ENCODE measurements at places on chromosomes 5 and 9.
A peak's percentile ranks its signal among the peaks of the same experiment; 100 is the strongest.

- DNase-seq = no peak
These were observed 72.8 kb upstream of the PARP8 start for GRCh38 chr5:50593681-50594080.

DNA sequence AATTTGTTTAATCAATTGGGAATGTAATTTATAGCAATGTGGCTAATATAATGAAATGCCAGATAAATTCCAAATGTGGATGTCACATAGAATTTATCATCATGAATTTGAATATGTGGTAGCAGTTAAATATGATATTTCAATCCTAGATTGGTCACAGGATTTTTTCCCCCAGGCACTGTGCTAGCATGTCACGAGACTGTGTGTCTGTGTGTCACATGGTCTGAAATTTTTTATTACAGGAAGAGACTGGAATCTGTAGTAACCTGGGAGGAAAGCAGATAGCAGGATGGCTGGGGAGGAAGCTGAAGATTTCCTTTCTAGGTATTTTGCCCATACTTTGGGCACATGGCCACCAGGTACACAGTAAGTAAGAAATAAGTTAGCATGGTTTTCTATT, 35.4 kb upstream of the MSH3 start:
- DNase-seq = no peak

GRCh38 chr5:78816143-78816765, 167.7 kb upstream of the LHFPL2 start:
- no peak for DNase-seq

GRCh38 chr5:72063219-72063819, 44.0 kb upstream of the MAP1B start:
- DNase-seq = peak; percentile 32

GRCh38 chr9:11141357-11141756, 528.6 kb upstream of the PTPRD start:
- DNase-seq = no peak

- DNase-seq = no peak
These were observed 236.2 kb upstream of the NREP start for GRCh38 chr5:111993242-111993641.

DNA sequence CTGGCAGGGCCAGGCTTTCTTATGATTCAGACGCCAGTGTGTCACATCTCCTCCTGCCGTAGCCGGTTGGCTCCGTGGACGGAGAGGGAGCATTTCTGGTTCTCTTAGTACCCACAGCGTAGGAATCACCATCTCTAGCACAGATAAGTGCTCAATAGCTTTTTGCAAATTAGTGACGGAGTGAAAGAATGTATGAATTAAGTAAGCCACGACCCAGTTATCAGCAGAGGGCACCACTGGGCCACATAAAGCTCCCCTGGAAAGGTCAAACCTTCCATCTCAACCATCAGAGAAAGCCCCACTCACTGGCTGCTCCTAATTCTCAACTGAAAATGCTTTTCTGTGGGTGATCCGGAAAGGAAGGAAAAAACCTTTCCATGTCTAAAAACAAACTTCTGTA, 317.0 kb upstream of the ADCY2 start:
- DNase-seq = no peak

DNA sequence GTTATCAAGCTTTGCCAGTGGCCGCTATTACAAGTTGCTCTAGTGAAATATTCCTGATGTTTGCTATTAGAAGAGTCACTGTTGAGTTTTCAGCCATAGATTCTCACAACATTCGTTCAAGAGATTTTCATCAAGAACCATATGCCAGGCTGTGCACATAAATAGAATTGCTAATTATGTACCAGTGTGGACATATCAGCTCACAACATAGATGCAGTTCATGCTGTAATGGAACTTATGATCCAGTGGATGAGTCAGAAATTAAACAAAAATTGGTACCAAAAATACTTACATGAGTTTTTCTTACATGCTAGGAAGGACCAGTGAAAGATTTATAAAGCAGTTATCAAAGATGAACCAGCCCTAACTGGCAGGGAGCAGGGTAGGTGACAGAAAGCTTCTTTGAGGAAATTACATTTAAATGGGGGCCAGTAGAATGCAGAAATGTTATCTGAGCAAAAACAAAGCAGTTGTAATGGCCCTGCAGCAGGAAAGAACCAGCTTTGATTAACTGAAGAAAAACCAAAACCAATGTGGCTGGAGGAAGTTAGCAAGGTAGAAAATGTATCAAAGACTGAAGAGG, 404.2 kb downstream of the DNAH5 start:
- no peak for DNase-seq

DNA sequence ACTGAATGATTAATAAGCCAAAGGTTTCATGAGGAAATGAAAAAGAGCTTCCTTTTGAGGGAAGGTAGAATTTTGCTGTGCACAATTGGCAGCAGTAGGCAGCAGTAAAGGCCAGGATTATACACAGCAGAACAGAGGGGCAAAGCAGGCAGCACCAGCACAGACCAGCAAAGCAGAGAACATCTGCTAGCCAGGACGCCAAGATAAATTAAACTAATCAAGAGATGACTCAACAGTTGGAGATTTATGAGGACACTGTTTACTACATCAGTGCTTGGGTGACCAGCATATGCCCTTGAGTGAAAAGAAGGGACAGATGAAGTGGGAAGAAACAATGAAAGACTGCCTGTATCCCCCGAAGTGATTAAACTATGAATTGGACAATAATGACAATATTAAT, 871.4 kb upstream of the CDH10 start:
- DNase-seq = no peak

- DNase-seq = no peak
These were observed 183.5 kb downstream of the ROR2 start for GRCh38 chr9:91766315-91767069.

- no peak for DNase-seq
These were observed 203.7 kb downstream of the SH3GL2 start for GRCh38 chr9:17782430-17783149.

DNA sequence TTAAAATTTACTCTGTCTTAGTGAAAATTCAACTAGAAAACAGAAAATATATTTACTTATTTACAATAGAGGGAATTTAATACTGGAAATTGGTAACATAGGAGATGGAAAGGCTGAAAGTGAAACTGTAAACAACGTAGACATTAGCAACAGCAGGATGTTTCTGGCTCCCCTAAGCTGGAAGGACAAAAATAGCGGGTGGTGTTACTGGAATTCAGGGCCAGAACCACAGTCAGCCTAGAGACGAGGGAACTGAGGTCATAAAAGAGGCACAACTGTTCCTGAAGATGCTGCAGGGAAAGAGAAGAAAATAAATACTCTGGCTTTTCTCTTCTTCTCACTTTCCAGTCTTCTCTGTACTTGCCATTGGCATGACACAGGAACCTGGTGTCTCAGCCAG, 80.4 kb upstream of the NIPBL start:
- no peak for DNase-seq

DNA sequence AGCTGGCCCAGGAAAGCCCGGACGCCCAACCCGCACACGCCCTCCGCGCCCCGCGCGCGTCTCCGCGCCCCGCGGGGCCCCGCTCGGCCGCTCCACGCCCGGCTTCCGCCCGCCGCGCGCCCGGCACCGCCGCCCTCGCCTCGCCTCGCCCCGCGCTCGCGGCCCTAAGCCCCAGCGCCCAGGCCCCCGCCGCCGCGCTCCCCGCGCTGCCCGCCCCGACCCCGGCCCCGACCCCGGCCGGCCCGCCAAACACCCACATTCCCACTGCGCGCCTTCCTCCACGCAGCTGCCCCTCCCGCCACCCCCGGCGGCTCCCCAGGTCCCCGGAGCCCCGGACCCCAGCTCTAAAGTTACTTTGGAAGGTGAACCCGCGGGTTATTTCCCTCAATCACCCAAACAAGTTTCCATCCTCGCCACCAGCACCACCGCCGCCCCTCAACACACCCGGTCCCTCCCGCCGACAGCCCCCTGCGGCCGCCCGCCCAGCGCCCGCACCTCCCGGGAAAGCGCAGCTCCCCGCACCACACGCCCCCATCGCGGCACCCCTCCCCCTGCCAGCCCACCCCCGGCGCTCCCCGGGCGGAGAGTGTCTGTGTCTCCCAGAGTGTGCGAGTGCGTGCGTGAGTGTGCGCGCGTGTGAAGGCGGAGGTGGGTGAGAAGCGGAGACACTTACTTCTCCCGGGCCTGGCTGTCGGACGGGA, 439 bp downstream of the SSBP2 start:
- peak; percentile 60 for DNase-seq

GRCh38 chr9:89346696-89347095, 28.4 kb downstream of the SECISBP2 start:
- no peak for DNase-seq

DNA sequence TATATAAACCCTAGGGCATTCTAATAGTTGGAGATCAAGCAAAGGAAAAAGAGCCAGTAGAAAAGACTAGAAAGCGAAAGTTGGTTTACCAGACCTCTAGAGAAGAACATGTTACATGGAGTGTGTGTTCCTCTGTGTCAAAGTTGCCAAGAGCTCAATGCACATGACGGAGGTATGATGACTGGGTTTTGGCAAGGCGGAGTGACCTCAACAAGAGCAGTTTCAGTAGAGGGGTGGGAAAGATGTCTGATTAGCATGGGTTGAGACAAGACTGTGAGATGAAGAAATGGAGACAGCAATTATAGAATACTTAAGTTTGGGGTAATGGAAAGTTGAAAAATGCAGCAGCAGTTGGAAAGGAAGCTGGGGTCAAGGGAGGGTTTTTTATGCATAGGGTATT, 1.6 kb downstream of the ANKDD1B start:
- DNase-seq = peak; percentile 5

- DNase-seq = no peak
These were observed 5.8 kb upstream of the TBC1D9B start for GRCh38 chr5:179913461-179913860.

DNA sequence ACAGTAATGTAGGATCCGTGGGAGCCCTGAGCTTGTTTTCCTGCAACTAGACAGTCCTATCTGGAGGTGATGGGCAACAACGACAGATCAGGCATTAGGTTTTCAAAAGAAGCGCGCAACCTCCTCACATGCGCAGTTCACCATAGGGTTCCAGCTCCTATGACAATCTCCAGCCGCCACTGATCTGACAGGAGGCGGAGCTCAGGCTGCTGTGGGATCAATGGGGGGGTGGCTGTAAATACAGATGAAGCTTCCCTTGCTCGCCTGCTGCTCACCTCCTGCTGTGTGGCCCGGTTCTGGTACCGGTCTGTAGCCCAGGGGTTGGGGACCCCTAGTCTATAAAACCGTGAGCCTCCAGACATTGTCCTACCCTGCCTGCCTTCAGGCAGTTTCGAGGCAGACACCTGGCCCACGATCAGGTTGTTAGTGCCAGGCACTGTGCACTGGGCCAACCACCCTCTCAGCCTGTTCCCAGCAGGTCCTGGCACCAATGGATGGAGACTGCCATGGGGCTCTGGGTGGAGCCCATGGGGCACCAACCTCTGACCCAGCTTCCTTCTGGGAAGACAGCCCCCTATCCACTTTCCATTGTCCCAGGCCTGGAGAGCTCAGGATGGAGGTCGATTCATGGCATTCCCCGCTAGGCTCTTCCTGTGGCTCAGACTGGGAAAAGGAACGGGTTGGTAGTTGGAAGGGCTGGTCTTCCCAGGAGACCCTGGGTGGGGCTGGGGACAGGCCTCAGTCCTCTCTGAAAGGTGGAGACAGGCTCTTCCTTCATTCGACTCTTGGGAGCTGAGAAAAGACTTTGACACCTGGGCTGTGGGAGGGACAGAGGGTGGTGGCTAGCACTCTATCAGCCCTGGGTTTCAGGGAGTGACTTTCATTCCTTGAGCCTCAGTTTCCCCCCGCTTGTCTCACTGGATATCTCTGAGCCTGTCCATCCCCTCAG, 1.7 kb downstream of the ENDOG start:
- peak; percentile 37 for DNase-seq

Measured in erythroblast (primary cell).